Urinary bladder (tissue), 4 donors: ENCODE measurements at places on chromosomes 16 and 17. TPM values are rescaled to one million over a fixed set of nuclear protein-coding genes. Genes with fewer than 3 reads are reported as not detected.

The XYLT2 gene
- total RNA-seq = 17.6 TPM

The TRPV2 gene
- total RNA-seq = 6.8 TPM

DNA sequence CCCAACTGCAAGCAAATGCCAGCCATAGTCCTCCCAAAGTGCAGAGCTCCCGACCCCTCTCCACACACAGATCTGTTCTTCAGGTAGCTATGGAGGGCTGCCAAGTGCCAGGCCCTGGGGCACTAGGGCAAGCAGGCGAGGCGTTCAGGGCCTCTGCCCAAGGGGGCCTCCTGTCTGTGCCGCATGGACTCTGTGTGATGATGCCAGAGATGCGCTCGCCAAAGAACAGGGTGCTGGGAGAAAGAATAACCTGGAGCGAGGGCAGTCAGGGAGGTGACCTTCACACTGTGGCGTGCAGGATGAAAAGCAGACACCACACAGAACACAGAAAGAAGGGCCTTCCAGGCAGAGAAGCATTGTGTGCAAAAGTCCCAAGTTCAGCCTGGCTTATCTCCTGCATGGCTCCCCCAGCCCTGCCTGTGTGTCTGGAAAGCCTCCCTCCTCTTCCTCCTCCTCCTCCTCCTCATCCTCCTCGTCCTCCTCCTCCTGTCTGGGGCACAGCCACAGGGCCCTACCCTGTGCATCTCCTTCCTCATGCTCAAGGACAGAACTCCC lies 44.2 kb downstream of the PEMT start:
- no peak for DNase-seq

GRCh38 chr16:35798885-35799426 lies 2339.5 kb downstream of the TP53TG3F start:
- no peak for DNase-seq

DNA sequence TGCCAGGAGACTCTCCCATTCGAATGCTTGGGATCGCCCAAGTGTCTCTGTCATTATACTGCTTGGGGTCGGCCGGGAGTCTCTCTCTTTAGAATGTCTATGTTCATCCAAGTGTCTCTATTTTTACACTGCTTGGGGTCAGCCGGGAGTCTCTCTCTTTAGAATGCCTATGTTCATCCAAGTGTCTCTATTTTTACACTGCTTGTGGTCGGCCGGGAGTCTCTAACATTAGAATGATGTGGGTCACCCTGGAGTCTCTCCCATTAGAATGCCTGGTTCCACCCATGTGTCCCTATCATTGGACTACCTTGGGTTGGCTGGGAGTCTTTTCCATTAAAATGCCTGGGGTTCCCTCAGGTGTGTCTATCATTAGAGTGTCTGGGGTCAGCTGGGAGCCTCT lies 2230.4 kb downstream of the TP53TG3F start:
- DNase-seq = no peak

- no peak for DNase-seq
Observed at GRCh38 chr17:48131216-48131824, 23.8 kb downstream of the SNX11 start.

DNA sequence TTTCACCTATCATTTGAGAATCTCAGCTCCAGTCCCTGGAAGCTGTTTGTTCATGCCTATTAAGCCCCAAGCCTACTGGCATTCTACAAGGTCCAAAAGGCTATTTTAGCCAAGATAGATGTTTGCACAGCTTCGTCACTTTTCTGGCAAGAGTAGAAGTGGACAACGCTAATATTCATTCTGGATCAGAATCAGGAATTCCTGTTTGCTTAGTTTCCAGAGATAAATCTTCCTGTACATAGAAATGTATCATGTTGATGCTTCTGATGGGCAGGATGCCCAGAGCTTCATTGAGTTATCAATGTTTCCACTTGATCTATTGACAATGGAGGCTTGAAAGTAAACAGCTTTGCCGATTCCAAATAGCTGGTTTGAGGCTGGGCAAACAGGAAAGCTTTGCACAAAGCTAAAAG lies 260.7 kb upstream of the CA10 start:
- no peak for DNase-seq
